ENCODE measurements at places on chromosomes 7 and 10.
A peak's percentile ranks its signal among the peaks of the same experiment; 100 is the strongest.

DNA sequence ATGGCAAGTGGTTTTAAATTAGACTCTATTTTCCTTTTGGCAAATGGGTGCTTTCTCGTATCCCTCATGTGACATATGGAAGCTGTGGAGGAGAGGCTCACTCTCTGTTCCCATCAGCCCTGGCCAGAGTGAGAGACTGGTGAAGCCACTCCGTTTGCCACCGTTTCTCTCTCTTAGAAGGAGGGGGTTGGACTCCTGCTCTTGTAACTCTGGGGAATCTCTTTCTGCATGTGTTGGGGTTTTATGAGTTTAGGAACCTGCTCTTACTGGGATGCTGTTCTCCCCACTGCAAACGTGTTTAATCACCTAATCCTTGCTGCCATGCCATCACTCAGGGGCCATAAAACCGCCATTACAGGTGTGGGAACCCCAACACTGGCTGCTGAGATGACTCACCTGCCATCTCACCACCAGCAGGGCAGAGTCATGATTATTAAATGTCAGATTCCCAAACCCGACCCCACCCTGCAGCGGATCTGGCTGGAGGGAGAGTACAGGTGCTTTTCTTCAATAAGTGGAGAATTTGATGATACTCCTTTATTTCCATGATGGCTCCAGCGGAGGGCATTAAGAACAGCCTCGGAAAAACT, 103.2 kb downstream of the ADCY1 start:
- DNase-seq = no peak

GRCh38 chr7:31456646-31457368, 57.1 kb upstream of the ITPRID1 start:
- no peak for DNase-seq

GRCh38 chr10:116001262-116001857, 271.6 kb downstream of the GFRA1 start:
- DNase-seq = no peak

DNA sequence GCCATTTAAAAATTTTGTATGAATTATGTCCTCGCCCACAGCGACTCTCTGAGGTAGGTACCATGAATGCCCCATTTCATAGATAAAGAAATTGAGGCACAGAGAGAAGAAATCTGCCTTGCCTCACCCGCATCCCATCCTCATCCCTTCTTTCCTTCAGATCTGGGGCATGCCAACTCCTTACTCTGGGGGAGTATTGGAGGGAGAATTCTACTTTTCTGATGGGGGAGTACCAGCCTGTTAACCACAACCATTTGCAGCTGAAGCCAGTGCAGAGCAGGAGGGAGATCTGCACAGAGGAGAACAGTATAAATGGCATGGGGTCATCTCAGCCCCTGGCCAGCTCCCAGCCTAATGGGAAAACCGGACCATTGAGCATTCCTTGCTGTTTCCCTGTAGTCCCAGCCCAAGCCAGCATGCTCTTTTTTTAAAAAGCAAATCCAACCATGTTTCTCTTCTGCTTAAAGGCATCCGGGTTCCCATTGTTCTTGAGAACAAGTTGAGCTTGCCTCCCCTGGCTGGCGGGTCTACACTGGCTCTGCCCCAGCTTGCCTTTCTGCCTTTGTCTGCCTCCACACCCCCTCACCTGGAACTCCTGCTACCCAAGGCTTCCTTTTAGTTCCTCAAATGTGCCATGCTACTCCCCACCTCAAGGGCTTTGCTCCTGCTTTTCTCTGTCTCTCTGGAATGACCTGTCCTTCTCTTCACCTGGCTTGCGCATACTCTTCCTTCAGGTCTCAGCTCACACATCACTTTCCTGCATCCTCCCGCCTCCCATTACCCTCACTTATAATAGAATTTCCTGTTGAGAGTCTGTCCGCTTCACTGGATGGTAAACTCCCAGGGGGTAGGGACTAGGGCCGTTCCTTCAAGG, 8.8 kb upstream of the ZNF503 start:
- no peak for DNase-seq

GRCh38 chr10:48246501-48246900, 28.0 kb downstream of the FRMPD2 start:
- DNase-seq = no peak

GRCh38 chr10:122435212-122435827, 19.1 kb upstream of the ARMS2 start:
- peak; percentile 35 for DNase-seq
